ENCODE measurements at places on chromosomes 13 and 19.

DNA sequence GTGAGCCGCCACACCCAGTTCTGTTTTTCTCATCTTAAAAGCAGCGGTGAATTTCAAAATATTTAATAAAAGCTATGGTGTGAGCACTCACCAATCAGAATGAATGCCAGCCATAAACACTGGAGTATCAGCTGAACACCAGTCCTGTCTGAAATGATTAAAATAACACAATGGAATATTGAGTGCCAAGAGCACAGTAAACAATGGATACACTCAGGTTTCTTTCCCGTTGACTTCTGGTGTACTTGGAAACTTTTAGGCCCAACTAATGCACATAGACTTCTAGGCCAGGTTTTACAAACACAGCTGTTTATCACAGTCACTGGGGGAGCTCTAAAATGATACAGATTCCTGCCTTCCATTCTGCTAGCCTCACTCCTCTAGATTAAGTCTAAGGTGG, 68.3 kb downstream of the SLC6A16 start:
- no peak for DNase-seq

- DNase-seq: no peak
Measured at GRCh38 chr13:34358811-34359513, 541.0 kb downstream of the RFC3 start.

DNA sequence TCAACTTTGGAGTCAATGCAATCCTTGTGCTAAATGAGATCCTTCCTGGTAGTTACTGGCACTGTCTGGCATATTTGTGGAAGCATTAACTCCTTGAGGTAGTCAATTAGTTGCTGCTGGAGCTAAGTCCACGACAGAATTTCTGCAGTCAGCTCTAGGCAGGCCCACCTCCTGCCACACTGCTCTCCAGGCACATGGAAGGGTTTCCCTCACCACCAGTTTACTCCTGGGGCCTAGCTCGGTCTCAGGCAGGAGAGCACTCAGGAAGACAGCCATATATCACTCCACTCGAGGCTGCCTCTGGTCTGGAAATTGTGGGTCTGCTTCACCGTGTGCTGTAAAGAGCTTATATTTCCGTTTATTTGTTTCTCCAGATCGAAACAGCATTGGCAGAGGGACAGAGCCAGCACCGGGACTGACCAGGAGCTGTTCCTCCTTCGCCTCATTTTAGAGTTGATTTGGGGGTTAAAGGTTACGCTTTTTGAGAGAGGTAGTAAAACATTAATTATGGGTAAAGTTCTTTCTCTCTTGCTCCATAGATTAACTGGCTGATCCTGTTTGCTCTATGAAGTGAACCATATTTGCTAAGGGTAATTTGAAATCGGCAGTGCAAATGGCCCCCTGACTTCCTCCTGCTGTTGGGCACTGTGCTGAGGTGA, 20.6 kb upstream of the GTF3A start:
- DNase-seq: no peak

DNA sequence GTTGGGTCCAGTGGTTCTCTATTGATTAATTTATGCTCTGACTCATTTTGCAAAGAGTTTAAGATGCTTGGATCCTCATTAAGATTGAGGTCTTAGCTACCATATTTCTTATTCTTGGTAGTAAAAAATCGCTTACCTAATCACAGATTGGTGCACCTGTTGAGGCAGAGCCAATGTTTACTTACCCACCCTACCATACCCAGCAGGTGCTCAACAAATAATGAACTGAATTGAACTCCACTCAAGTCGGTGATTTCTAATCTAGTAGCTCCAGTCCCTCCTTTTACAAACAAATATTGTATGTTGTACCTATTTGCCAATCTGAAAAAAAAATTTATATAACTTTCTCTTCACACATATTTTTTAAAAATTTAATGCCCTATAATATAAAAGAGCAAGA, 361.0 kb downstream of the FGF14 start:
- DNase-seq: no peak

DNA sequence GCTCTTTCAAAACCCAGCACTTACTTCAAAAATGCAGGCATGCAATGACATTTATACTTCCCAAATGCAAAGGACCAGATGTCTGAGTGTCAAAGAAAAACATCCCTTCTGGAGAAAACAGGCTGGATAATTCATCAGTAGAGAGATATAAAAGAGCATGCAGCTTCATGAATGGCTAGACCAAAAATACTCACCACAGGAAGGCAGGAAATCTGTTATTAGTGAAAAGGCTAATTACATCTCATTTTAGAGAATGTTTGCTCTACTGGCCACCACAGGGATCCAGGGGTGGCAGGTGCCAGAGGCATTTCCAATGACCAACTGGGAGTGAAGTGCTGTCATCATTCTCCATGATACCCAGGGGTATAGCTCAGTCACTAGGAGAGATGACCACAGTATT, 106.5 kb downstream of the LHFPL6 start:
- no peak for DNase-seq

GRCh38 chr19:33771384-33772101, 25.1 kb upstream of the KCTD15 start:
- peak; percentile 65 for DNase-seq

DNA sequence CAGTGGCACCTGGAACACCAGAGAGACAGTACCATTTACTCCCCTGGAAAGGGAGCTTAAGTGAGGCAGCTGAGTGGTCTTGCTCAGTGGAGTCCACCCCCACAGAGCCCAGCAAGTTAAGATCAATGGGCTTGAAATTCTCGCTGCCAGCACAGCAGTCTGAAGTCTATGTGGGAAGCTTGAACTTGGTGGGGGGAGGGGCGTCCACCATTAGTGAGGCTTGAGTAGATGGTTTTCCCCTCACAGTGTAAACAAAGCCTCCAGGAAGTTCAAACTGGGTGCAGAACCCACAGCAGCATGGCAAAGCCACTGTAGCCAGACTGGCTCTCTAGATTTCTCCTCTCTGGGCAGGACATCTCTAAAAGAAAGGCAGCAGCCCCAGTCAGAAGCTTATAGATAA, 30.3 kb upstream of the CEACAM4 start:
- DNase-seq: no peak

GRCh38 chr13:26054896-26055295, 3.1 kb upstream of the SHISA2 start:
- no peak for DNase-seq

DNA sequence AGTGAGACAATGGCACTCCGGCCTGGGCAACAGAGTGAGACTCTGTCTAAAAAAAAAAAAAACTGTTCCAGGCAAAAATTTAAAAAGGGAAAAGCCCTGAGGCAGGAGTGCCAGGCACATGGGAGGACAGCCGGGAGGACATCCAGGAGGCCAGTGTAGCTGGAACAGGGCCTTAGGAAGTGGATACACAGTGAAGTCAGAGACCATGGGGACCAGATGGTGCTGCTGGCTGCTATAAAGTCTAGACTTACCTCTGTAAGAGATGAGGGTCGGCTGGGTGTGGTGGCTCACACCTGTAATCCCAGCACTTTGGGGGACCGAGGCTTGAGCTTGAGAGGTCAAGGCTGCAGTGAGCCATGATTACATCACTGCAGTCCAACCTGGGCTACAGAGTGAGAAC, 15.0 kb downstream of the HAS1 start:
- DNase-seq: no peak

GRCh38 chr13:75326173-75327134, 155.5 kb downstream of the TBC1D4 start:
- DNase-seq: peak; percentile 90

DNA sequence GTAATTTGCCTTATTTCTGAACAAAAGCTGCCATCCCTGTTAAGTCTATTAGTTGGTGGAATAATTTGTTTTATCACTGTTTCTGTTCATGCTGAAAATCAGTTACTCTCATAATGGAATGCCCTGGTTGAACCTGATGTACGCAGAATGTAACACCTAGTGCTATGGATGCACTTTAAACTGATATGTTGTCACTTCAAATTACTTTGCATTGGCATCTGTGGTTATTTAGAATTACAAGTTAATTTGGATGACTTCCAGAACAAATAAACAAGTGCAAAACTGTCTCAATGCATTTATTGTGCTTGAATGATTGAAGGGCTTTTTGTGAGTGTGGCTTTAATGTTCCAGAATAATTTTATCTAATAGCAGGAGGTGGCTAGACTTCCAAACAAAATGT, 368.2 kb upstream of the SLITRK5 start:
- no peak for DNase-seq

- no peak for DNase-seq
Measured at GRCh38 chr13:45349438-45349837, 8.5 kb upstream of the TPT1 start.

GRCh38 chr19:10112895-10113591, 1.6 kb downstream of the P2RY11 start:
- peak; percentile 63 for DNase-seq

DNA sequence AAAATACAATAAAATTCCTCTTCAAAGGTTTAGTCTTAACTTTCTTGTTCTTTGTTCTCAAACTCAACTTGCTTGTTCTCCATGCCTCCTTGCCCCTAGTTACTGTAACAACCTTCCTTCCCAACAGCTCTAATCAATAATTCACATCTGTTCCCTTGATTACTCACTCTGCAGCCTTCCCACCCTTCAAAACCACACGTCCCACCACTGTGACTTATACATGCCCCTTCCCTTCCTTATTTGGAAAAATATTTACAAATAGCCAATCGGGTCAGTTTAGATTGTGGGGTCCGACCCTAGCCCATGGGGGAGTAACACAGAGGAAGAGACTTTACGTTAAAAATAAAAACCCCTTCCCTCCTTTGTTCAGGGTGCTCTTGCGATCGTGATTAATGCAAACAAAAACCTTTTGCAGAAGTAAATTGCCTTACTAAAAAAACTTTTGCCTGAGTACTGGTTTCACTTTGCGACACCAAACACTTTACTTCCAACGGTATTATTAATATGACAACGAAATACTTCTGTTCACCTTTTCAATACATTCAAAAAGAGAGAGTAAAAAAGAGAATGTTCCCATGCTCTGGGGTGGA, 512 bp upstream of the ZNF93 start:
- DNase-seq: peak; percentile 22

DNA sequence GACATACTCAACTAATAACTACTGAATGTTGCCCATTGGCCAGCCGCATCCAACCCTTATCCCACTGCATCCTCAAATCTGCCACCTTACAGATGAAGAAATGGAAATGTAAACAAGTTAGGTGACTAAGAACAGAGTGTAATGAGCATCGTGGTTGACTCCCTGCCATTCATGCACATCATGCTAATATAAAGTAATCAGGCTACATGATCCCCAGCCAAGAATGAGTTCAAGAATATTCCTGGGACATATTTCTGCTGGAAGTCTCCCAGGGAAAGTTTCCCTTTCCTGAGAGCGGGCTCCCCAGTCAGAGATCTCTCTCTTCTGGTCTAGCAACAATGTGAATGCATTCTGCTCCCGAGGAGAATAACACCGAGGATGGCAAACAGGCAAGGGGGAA, 55.9 kb upstream of the SERP2 start:
- no peak for DNase-seq

- no peak for DNase-seq
Measured at GRCh38 chr19:1155352-1156304, 18.4 kb downstream of the SBNO2 start.

DNA sequence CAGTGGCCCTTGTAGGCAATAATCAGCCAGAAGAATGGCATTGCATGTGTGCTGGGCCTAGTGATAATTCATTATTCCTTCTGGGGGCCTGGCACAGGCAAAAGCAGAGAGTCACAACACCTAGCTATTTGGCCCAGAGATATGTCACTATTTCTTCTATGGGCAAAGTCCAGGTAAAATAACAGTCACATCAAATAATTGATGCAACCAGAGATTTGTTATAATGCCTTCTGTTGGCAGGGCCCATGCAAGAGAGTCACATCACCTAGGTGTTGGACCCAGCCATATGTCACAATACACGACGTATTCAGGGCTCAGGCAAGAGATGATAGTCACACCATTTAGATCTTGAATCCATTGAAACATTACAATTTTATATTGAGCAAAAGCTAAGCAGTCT, 66.1 kb downstream of the ZNF726 start:
- DNase-seq: no peak

- no peak for DNase-seq
Measured at GRCh38 chr13:55705526-55705925, 1435.2 kb upstream of the PRR20A start.

DNA sequence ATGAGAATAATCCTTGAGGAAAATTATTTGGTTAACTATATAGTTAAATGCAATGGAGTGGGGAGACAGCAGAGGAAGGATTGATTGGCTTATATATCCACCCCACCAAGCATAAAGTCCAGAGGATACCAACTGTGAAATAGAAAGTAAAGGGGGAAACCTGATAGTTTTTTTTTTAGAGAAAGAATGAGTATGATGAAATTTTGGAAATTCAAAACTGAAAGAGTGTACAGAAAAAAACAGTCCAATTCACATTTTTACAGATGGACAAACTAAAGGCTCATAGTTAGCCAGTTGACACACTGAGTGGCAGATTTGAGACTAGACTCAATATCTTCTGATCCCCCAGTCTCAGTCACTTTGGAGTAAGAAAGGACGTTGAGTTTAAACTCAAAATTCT, 51.1 kb downstream of the FNDC3A start:
- no peak for DNase-seq

DNA sequence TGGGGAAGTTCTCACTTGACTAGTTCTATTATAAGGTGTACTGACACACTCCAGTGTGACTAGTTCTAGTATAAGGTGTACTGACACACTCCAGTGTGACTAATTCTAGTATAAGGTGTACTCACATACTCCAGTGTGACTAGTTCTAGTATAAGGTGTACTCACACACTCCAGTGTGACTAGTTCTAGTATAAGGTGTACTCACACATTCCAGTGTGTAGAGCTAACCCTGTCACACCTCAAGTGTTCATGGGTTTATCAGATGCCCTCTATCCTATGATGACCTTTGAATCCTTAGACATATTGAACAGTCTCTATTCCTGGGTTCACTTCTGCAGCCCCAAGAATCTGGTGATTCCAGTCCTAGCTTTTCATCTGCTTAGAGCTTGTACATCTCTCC, 54.6 kb upstream of the MYO16 start:
- DNase-seq: no peak

DNA sequence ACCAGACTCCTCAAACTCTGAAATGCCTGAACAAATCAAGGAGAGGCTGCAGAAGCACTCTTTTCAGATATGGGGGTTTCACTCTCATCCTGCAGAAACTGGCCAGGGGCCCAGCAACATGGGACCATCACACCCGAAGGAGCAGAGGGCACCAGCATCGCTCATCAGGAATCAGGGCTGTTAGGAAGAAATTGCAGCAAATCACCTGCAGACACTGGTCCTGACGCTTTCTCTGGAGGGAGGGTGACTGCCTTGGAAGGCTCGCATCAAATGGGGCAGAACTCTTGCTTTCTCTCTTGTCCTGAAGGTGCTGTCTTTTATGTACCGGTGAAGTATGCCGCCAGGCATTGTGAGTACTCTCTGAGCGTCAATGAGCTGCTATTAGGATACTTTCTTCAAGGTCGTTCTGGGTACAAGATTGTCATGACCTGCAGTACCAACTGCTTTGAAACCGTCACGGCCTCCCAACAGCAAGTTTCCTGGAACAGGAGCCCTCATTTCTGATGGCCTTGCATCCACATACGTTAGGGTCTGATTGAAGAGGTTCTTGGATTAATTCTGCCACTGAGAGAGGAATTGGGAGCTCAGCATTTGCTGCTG, 155.7 kb upstream of the SOX1 start:
- no peak for DNase-seq

All from hematopoietic multipotent progenitor cell treated with erythropoietin and hydrocortisone succinate and interleukin-3 and kit ligand, for 8 days (in vitro differentiated cells).